SIG-M5 (cell line): ENCODE measurements at places on chromosomes 11 and 22.

GRCh38 chr22:38074181-38075104 lies 9.5 kb downstream of the SLC16A8 start:
- no peak for DNase-seq

GRCh38 chr11:45264839-45265515 lies 21.2 kb downstream of the SYT13 start:
- no peak for DNase-seq

- no peak for DNase-seq
These were observed 76.4 kb upstream of the SHISAL1 start for GRCh38 chr22:44389181-44389580.

- no peak for DNase-seq
These were observed 51.8 kb downstream of the GALNT18 start for GRCh38 chr11:11569936-11570491.

- no peak for DNase-seq
These were observed 56.0 kb downstream of the LIF start for GRCh38 chr22:30190574-30190973.

DNA sequence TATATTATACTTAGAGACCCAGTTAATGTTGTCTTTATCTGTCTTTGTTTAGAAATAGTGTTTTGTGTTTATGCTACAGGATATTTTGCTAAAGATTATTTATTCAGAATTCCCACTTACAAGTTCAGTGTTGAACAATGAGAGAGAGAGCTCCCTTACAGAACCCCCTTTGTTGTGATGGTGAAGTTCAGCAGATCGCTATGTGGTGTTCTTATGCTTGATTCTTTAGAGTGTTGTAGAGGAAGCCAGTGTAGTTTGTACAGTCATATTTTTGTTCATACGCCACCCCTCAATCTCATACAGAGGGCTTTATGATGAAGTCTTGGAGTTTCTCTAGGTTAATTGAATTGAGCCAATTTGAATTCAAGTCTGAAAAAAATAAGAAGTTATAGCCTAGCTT lies 150.2 kb downstream of the TMEM135 start:
- no peak for DNase-seq

DNA sequence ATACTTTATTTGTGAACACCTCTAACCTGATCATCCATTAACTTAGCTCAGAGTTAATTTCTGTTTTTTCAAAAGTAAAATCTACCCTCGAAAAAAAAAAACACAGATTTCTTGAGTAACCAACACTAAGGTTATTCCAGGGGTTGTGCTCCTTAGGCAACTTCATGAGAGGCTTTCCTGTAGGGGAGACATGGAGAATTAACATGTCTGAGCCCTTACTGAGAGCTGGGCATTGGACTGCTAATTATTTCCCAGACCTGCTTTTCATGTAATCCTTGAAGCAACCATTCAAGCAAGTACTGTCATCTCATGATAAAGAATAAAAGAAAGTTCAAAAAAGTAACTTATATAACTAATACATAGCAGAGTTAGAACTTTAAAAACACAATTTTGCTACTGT lies 13.5 kb upstream of the UPB1 start:
- no peak for DNase-seq

- DNase-seq = no peak
These were observed 3.7 kb downstream of the TRPM5 start for GRCh38 chr11:2440646-2441045.

DNA sequence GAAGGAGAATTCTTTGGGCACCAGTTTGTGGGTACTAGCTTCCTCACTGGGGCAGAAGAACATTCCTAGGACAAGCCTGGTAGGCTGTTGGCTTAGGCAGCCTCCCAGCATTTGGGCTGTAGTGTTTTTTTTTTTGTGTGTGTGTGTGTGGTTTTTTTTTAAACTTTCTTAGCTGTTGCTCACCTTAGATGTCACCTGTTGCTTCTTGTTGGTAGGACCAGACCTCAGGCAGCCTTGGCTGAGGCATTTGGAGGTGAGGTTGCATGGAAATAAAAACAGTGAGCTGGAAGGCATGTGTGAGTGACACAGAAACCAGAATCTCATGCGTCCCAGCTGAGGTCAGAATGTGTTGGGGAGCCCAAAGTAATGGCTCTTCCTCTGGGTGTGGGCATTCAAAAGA lies 21.3 kb downstream of the AMPD3 start:
- no peak for DNase-seq

GRCh38 chr11:109241988-109242536 lies 179.9 kb upstream of the C11orf87 start:
- no peak for DNase-seq

GRCh38 chr11:112289588-112290492 lies 29.2 kb upstream of the PLET1 start:
- no peak for DNase-seq

GRCh38 chr11:31863170-31863832 lies 52.2 kb upstream of the PAX6 start:
- no peak for DNase-seq

DNA sequence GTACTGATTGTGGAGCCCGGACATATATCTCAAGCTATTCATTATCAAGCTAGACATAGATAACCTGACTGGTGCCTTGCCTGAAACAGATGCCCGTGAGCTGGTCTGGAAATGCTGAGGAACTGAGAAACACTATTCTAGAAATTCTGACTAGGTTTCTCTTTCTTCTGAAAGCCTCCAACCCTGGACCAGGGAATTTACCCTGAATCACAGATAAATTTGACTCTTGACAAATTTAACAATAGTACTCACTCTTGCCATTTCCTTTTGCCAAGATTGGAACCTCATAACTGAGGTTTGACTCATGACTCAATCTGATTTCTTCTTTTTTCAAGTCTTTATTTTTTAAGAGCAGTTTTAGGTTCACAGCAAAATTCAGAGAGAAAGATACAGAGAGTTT lies 189.6 kb upstream of the SYN3 start:
- DNase-seq = no peak
